ENCODE measurements at places on chromosomes 11 and 22.

- DNase-seq: no peak
Measured at GRCh38 chr11:18468961-18469360, 13.3 kb downstream of the LDHAL6A start.

GRCh38 chr11:10561947-10562346, 6.5 kb downstream of the LYVE1 start:
- no peak for DNase-seq

- no peak for DNase-seq
Measured at GRCh38 chr11:120270386-120270785, 30.4 kb downstream of the POU2F3 start.

GRCh38 chr11:134453441-134453840, 41.4 kb upstream of the B3GAT1 start:
- peak; percentile 25 for DNase-seq

GRCh38 chr11:85517272-85517671, 109.9 kb downstream of the DLG2 start:
- no peak for DNase-seq

DNA sequence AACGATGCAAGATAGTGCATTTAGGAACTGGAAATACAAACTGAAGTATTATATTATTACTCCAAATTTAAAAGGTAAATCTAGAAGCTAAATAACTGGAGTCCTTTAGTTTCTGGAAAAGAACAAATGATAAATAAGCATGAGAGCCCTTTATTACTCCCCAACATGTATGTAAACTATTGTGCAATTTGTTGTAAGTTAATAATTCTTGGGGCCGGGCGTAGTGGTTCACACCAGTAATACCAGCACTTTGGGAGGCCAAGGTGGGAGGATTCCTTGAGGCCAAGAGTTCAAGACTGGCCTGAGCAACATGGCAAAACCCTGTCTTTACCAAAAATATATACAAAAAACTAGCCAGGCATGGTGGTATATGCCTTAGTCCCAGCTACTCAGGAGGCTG, 11.1 kb downstream of the SGSM3 start:
- no peak for DNase-seq

GRCh38 chr11:104918113-104918824, 20.0 kb upstream of the CASP12 start:
- DNase-seq: no peak

- DNase-seq: no peak
Measured at GRCh38 chr22:25903294-25903693, 161.3 kb downstream of the MYO18B start.

GRCh38 chr22:19393704-19394103, 37.8 kb downstream of the HIRA start:
- DNase-seq: no peak

- peak; percentile 48 for DNase-seq
Measured at GRCh38 chr11:58958500-58958899, 19.2 kb downstream of the GLYATL1 start.

DNA sequence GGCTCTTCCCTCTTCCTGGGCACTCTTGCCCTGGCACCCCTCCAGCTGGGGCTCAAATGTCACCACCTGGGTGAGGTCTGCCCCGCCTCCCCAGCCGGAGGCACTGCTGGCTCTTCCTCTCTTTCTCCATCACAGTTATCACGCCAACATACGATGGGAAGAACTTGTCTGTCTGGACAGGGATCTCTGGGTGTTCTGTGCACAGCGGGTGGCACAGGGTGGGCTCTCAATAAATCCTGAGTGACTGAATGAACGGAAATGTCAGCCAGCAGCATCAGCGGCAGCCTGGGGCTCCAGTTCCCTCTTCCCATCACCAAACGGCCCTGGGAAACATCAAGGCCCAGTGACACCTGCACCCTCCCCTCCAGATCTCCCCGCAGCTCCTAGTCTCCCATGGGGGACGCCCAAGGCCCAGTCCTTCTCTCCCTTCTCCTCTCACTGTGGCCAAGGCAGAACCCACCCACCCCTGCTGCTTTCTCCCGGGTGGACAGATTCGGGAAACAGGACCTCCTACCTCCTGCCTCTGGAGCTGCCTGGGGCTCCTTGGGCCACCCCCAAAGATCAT, 440 bp upstream of the SLC25A45 start:
- DNase-seq: no peak

DNA sequence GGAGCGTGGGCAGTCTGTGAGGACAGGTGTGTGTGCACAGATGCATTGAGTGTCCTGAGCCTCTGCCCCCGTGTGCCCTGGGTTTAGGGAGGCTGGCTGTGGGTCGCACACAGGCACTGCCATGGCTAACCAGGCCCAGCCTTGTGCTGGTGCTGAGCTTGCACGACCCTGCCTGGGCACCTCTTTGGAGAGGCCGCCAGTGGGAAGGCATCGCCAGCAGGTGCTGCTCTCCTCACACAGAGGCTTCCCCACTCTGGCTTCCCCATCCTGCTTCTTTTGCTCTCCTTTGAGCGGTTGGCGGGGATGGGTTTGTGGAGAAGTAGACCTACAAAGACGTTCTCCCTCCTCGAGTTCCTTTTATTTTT, 4.1 kb downstream of the WNT7B start:
- DNase-seq: no peak

GRCh38 chr11:60858731-60859464, 3.1 kb upstream of the PTGDR2 start:
- no peak for DNase-seq

- DNase-seq: no peak
Measured at GRCh38 chr11:7418061-7418460, 67.2 kb upstream of the OLFML1 start.

DNA sequence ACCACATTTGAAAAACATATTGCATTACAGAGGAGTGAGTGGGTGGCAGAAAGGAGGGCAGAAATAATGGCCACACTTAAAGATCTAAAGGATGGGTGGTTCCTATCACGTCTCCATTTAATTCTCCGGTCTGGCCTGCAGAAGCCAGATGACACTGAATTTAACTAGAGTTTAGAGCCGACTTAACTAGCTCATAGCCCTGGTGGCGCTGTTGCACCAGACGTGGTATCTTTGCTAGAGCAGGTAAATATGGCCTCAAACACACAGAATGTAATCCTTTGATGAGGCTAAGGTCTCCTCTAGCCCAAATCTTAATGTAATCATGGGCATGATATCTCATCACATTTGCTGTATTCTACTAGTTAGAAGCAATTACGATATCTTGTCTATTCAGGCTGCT, 51.5 kb upstream of the GAL start:
- peak; percentile 77 for DNase-seq

- no peak for DNase-seq
Measured at GRCh38 chr11:107851704-107852310, 6.8 kb downstream of the SLC35F2 start.

GRCh38 chr11:20912065-20912821, 242.9 kb downstream of the NELL1 start:
- no peak for DNase-seq

- no peak for DNase-seq
Measured at GRCh38 chr11:106329273-106330018, 252.0 kb downstream of the AASDHPPT start.

DNA sequence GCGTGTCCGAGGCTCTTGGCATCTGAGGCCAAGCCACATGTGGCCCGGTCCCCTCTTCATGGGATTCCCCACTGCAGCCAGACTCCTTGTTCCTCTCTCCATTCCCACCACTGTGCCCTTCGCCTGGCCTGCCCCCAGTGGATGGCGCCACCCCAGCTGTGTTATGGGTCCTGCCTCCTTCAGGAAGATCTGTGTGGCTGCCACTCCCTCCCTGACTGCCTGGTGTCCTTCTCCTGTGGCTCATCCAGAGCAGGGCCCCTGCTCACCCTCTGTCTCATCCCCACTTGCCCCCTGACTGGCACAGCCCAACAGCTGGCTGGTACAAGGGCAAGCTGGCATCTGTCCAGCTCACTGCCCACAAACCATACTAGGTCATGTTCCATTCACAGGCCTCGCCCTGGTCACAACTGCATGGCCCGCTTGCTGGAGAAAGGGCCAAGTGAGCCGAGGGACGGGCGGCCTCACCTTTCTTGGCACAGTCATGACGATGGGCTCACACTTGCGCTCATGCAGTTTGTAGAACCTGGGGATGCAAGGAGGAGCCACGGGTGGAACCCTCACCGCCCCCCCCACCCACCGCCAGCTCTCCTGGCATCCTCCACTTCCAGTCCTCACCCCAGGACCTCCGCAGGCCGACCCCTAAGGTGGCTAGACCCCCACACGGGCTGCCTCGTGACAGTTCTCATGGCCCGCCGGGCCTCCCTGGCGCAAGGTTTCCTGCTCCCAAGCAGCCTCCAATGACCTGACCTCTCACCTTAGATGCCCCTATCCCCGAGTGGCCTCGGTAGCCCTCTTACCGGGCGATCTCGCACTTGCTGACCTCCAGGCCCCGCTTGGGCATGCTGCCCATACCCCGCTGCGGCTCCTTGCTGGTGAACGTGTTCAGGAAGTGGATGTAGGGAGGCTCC, 2.1 kb upstream of the PTPRCAP start:
- DNase-seq: no peak

DNA sequence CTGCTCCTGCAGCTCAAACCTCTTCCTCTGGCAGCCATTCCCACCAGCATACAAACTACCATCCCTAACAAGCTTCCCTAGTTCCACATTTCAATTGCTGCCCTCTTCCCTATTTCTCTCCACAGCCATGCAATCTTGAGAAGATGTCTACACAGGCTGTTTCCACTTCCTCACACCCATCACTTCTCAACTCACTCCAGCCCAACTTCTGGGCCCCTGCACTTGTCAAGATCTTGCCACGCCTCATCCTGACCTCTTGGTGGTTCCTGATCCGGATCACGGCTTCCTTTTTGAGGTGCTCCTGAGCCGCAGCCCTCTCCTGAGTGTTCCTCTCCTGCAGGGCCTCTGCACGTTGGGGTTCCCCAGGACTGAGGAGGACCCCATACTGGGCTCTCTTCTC, 22.6 kb downstream of the RPL27A start:
- DNase-seq: no peak

GRCh38 chr22:28112548-28113043, 193.5 kb upstream of the PITPNB start:
- DNase-seq: peak; percentile 44

DNA sequence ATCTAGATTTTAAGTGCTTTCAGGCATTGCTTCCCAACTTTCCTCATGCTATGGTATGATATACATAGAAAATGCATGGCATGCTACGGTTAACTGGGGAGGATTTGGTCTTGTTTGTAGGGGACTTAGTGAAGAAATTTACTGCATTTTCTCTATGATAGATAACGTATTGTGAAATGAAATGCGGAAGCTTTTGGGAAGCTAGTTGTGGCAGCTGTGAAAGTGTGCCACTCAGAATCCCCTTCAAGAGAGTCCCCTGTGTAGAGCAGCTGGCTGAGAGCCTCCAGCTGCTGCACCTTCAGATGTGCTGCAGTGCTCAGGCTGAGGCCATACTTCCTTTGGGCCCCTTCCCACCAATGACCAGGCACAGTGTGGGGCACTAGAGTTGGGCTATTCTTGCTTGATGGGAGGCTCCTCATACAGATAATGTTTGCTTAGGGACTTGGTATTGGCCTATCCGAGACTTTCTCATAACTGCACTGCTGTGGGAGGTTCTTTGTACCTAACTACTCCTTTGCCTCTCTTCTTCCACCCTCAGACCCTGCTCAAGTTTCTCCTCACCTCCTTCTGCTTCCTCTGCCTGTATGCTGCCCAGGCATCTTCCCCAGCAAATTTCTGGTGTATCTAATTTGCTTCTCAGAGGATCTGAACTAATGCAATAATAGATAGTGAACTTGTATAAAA, 67.3 kb downstream of the HIPK3 start:
- DNase-seq: peak; percentile 51

- no peak for DNase-seq
Measured at GRCh38 chr11:67027483-67027930, 4.6 kb downstream of the SYT12 start.

DNA sequence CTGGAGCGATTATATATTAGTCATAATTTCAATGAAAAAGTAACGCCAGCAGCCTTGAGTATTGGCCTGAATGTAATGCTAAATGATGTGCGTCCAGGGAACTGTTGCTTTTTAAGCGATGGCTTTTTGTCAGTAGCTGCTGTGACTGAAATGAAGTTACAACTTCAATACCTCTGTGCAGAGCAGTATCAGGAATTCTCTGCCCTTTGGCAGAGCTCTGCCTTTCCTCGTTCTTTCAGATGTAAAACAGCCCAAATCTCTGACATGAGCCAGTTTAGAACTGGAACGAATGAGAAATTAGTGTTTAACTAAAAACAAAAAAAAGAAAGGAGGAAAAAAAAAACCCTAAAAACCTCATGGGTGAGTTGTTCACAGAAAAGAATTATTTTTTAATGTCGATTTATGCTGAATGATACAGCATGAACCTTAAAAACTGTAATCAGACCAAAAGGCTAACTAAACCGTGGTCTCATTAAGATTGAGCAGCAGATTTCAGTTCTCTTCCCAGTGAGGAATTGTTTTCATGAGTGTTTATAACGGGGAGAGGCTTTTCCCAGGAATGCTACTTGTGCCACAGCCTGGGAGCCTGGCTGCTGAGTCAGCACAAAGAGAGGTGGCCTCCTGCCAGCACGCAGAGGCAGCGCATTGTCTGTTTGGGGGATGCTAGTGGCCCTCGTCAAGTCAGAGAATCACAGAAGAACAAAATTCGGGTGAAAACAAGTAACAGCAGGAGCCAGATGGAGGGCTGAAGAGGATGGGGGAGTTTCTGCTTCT, 146.2 kb upstream of the RASSF10 start:
- no peak for DNase-seq

DNA sequence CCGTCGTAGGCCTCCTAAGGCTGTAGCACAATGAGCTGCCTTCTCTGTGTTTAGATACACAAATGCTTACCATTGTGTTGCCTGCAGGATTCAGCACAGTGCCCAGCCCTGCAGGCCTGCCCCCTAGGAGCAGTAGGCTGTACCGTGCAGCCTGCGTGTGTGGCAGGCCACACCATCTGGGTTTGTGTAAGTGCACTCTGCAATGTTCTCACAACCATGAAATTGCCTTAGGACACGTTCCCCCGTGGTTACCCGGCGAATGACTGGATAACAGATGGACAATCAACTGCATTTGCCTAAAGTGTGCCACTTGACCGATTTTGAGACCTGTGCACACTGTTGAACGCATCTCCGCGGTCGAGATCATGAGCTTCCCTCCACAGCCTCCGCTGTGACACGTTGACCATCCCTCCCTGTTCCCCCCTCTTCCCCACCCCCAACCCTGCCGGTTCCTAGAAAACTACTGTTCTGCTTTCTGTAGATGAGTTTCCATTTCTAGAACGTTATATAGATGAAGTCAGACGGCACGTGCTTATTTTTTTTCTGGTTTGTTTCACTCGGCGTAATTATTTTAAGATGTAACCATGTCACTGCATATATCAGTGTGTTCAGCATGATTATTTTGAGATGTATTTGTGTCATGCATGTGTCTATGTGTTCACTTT, 22.2 kb upstream of the CTSD start:
- DNase-seq: no peak

- DNase-seq: no peak
Measured at GRCh38 chr11:92791886-92792285, 177.6 kb upstream of the MTNR1B start.
